ENCODE measurements at places on chromosomes 6 and 20. TPM values are rescaled to one million over a fixed set of nuclear protein-coding genes. Genes with fewer than 3 reads are reported as not detected.

GSTA3 gene
- polyA plus RNA-seq: not detected

MDFI gene
- polyA plus RNA-seq: not detected

DNA sequence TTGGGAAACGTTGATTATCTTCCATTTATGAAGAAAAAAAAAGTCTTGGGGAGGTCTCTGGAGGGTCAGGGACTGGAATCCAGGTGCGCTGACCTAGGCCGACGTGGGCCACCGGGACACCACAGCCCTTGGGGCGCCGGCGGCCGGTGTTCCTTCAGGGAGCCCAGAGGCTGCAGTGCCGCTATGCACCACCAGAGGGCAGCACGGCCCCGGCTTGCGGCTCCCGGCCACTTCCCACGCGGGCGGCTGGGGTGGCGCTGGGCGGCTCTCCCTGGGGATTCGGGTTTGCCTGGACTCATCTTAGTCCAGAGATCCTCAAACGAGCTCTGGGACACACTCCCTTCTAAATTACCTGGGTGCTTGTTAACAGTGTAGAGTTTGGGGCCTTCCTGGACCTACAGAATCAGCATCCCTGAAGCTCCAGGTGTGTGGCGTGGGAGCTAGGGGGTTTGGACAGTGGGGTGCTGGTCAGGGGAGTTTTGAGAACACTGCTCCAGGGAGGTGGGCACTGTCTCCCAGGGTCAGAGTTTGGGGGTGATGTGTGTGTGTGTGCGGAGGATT is 23.0 kb upstream of the GTSF1L start:
- DNase-seq: peak; percentile 47

ZNF391 gene
- 0.92 TPM for polyA plus RNA-seq

GRCh38 chr6:31246051-31246521 is 25.8 kb downstream of the HLA-C start:
- DNase-seq: peak; percentile 71

DNA sequence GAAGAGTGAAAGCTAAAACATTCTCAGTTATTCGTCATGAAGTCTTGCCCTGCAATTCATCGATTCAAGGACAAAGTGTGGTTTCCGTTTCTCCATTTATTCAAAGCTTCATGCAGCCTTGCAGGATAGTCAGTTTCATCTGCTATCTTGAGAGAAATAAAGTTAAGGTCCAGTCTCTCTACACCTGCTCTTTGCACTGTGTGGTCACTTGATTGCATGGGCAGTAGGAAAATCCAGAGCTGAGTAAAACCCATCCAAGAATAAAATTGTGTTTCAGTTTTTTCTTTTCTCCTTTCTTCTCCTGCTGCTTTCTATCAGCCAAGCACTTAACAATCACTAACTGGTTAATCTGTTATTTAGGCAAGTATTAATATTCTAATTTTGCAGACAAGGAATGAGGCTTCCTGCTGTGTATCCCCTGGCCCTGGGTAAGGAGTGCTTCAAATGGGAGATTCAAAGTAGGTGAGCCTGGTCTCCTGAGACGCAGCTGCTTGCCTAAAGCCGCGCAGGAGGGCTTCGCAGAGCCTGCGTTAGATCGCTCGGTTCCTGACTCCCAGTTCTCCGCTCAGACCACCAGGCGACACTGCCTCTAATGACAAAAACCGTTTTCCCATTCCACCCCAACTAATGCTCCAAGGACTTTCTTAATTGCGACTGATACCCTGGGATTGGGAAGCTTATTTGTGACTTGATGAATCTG is 808.3 kb downstream of the TFAP2A start:
- no peak for DNase-seq

DNA sequence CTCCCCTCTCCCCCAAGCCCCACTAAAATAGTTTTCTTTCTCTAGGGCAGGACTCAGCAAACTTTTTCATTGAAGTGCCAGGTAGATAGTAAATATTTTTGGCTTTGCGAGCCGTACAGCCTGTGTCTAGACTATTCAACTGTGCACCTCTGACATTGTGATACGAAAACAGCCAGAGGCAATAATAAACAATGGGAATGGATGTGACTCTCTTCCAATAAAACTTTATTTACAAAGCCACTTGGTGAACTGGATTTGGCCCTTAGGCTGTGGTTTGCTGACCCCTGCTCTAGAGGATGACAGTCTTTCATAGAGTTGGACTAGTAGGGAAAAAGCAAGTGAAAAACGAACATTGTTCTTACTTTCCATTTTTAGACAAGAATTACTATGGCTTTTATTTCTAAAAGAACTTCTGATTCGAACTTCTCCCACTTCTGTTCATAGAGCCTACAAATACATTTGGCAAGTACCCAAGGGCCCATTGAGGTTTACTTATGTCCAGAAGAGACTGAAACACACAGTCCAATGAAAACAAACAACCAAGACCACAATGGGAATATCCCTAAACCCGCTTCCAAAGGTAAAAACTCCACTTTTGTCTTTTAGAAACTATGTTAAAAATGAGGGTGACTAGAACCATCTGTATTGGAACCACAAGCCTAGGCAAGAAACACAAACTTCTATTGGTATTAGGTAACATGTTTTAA is 46.4 kb upstream of the CDKAL1 start:
- DNase-seq: peak; percentile 24

ARG1 gene
- not detected for polyA plus RNA-seq

GRCh38 chr20:39633689-39634088 is 671.5 kb downstream of the DHX35 start:
- no peak for DNase-seq

- peak; percentile 70 for DNase-seq
Measured at GRCh38 chr6:4256969-4257368, 121.6 kb upstream of the ECI2 start.

DNA sequence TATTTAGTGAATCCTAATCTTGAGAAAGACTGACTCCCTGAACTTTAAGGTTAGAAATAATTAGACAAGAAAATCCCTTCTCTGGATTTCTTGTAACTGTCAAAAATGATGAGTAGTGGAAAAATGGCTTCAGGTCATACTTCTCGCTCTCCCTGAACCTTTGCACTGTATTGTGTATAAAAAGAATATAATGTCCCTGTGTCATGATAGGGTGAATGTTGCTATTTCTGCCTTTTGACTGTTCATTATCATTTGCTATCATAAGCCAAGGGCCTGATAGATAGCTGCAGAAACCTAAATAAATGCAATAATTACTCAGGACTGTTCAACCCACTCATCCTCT is 39.3 kb downstream of the ALDH8A1 start:
- peak; percentile 17 for DNase-seq

GRCh38 chr6:100719883-100720682 is 161.0 kb downstream of the ASCC3 start:
- peak; percentile 56 for DNase-seq

GRCh38 chr6:31750411-31751022 is 10.7 kb downstream of the MSH5 start:
- DNase-seq: no peak

GRCh38 chr6:100593522-100593921 is 128.8 kb upstream of the SIM1 start:
- DNase-seq: peak; percentile 9

- peak; percentile 12 for DNase-seq
Measured at GRCh38 chr6:40996591-40997233, 42.3 kb downstream of the UNC5CL start.

- DNase-seq: no peak
Measured at GRCh38 chr6:98797217-98797994, 37.0 kb upstream of the POU3F2 start.

ULBP1 gene
- 1.1 TPM for polyA plus RNA-seq

GRCh38 chr6:168602576-168602975 is 161.6 kb downstream of the SMOC2 start:
- DNase-seq: no peak
